ENCODE measurements at places on chromosomes 7 and 10.

- no peak for DNase-seq
Observed at GRCh38 chr10:63319231-63319630, 146.5 kb downstream of the JMJD1C start.

- DNase-seq, result no peak
Observed at GRCh38 chr10:129038522-129038921, 428.5 kb upstream of the MGMT start.

GRCh38 chr10:108789919-108790318 lies 1133.4 kb downstream of the XPNPEP1 start:
- no peak for DNase-seq

GRCh38 chr7:106890952-106891351 lies 25.9 kb downstream of the PIK3CG start:
- no peak for DNase-seq

- no peak for DNase-seq
Observed at GRCh38 chr10:78194050-78194449, 160.4 kb downstream of the RPS24 start.

- DNase-seq, result no peak
Observed at GRCh38 chr10:46554166-46554781, 2.2 kb downstream of the GPRIN2 start.

DNA sequence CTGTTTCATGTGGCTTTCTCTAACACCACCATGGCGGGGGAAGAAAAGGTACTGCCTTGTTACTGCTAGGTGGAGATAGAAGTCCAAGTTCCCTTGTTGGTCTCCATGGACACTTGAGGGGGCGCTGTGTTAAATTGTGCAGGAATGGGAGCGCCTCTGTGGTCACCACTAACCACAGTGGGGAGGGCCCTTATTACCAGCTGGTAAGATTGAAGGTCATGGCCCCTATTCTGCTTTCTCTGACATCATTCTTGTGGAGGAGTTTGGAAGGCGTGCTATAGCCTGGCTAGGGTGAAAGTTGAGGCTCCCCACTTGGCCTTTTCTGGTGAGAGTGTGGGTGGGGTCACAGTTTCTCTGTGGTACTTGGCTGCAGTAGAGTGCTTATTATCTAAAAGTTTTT lies 14.9 kb upstream of the MXI1 start:
- DNase-seq, result no peak

DNA sequence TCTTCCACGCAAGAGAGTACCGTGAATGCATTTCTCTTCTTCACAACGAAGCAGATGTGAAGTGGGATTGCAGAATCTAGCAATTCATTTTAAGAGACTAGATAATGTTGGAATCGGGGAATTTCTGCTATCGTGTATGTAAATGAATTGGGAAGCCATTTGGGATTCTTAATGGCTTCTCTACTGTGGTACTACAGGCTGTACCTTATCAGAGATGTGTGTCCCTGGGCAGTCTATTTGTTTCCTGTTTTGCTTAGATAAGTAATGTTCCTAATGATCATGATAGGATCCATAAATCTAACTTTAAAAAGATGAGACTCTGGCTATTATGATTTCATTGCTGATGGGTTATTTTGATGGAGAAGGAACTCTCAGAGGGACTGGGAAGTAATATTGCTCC lies 320.6 kb downstream of the REEP3 start:
- DNase-seq, result no peak

- no peak for DNase-seq
Observed at GRCh38 chr7:16492513-16493062, 27.1 kb upstream of the SOSTDC1 start.

GRCh38 chr10:93386631-93387369 lies 95.3 kb downstream of the MYOF start:
- no peak for DNase-seq

DNA sequence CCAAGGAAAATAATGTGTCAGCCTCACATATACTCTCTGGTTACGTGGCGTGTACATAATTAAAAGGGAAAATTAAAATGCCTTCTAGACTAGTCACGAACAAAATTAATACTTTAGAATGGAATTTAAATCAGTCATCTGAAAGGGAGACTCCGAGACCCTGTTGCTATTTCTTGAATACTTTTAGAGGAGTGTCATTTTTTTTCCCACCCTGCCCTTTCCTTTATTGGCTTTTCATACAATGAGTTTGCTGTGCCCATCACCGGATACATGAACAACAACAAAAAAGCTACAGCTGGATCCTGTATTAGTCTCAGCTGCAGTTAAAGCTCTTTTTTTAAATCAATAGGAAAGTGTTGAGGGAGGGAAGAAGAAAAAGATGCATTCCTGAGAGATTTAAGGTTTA lies 20.1 kb downstream of the CYTH3 start:
- DNase-seq, result no peak

GRCh38 chr10:132591166-132591971 lies 53.8 kb downstream of the INPP5A start:
- DNase-seq, result no peak

- DNase-seq, result no peak
Observed at GRCh38 chr10:14456870-14457266, 126.1 kb upstream of the FRMD4A start.

DNA sequence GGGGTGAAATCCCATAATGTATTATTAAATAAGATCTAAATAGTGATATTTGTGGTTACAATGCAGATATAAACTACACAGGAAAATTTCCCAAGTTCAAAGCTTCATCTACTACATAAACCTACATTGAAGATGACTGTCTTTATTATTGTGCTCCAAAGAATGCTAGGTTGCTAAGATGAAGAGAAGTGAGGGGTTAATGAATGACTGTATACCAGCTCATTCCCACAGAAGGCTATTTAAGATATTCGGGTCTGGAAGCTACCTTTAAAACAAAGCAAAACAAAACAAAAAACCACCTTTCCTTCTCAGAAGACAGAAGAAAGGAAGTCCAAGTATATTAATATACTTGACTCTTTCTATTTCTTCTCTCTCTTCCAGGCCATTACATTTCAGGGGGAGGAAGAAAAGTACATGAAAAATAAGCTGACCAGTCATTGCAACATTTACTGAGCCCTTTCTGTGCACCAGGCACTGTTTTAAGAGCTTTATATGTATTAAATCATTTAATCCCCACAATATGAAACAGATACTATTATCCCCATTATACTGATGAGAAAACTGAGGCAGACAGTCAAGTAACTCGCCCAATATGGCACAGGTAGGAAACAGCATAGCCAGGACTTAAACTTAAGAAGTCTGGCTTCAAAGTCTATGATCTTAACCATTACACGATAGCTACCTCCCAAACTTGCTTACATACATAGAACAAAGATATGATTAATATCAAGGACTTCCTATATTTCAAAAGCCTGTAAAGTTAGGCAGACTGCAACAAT lies 48.1 kb downstream of the TNPO3 start:
- DNase-seq, result no peak

- DNase-seq, result peak; percentile 33
Observed at GRCh38 chr10:78894841-78895195, 173.9 kb upstream of the ZMIZ1 start.

DNA sequence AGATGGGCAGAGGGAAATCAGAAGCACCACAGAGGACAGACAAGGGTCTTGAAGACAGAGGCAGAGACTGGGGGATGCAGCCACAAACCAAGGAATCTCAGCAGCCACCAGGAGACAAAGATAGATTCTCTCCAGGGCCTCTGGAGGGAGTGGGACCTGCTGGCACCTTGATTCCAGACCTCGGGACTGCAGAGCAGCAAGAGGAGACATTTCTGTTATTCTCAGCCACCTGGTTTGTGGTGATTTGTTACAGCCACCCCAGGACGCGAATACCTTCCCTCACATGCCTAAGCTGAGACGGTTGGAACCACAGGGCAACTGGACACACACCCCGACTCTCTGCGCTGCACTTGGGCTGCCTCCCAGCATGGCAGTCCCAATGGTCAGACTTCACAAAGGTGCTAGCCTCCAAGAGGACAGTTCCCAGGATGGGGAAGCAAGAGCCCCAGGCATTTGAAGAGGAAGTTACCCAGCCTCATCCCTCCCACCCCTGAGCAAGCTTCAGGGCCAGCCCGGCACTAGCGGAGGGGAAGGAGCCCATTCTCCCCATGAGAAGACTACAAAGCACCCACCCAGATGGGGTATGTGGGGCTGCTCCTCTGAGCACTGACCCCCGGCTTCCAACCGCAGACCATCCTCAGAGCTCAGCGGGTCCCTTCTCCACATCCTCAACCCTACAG lies 104.6 kb upstream of the INSIG1 start:
- DNase-seq, result no peak

DNA sequence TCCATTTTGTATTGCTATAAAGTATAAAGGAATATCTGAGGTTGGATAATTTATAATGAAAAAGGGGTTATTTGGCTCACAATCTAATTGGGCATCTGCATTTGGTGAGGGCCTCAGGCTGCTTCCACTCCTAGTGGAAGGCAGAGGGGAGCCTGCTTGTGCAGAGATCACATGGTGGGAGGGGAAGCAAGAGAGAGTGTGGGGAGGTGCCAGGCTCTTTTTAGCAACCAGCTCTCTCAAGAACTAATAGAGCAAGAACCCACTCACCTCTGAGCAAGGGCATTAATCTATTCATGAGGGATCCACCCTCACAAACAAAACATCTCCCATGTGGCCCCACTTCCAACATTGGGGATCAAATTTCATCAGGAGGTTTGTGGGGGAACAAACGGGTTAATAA lies 64.6 kb downstream of the OGDH start:
- no peak for DNase-seq

DNA sequence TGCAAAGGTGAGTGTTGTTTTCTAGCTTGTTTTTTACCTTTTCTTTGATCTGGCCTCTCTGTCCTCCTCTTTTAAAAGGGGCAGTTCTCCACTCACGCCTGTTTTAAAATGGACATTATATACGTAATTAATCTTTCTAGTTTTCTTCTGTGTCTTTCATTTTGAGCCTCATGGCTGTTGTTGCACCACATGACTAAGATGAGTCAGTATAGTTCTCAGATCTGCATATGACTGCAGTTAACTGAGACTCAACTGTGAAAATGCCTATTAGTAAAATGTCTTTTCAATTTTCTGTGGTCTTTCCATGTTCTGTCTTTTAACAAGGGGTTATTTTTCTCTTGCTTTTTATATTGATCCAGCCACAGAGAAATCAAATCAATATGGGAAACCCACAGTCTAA lies 296.1 kb downstream of the CDK14 start:
- no peak for DNase-seq

GRCh38 chr10:97332591-97333350 lies 1.8 kb downstream of the FRAT2 start:
- DNase-seq, result peak; percentile 48

GRCh38 chr7:151068069-151068773 lies 8.8 kb downstream of the SLC4A2 start:
- no peak for DNase-seq

DNA sequence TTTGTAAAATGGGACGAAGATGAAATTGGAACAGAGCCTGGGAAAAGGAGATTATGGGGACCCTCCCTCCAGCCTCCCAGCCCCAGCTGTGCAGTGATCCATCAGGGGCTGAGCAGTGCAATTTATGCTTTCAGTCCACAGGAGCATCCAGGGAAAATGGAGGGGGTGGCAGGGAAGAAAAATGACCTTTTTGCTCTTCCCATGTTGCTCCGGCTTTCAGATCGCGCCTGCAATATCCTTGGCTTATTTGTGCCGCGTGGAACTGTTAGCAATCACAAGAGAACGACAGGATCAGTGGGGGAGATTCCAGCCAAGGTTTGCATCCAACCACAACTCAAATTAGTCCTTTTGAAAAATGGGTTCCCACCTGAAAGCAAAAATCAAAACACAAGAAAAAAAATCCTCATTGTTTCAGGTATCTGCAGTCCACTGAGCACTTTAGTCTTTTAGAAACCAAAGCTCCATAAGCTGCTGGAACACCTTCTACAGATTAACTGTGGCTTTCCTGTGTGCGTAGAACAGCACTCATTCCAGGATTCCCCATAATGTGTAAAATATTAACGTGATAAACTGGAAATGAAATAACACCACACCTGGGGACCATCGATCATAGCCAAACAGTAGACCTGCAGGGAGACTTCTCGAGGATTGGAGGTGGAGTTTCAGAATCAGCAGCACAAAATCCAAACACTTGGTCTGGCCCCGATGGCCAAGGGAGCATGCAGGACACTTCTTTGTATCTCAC lies 30.7 kb upstream of the SFMBT2 start:
- DNase-seq, result no peak

DNA sequence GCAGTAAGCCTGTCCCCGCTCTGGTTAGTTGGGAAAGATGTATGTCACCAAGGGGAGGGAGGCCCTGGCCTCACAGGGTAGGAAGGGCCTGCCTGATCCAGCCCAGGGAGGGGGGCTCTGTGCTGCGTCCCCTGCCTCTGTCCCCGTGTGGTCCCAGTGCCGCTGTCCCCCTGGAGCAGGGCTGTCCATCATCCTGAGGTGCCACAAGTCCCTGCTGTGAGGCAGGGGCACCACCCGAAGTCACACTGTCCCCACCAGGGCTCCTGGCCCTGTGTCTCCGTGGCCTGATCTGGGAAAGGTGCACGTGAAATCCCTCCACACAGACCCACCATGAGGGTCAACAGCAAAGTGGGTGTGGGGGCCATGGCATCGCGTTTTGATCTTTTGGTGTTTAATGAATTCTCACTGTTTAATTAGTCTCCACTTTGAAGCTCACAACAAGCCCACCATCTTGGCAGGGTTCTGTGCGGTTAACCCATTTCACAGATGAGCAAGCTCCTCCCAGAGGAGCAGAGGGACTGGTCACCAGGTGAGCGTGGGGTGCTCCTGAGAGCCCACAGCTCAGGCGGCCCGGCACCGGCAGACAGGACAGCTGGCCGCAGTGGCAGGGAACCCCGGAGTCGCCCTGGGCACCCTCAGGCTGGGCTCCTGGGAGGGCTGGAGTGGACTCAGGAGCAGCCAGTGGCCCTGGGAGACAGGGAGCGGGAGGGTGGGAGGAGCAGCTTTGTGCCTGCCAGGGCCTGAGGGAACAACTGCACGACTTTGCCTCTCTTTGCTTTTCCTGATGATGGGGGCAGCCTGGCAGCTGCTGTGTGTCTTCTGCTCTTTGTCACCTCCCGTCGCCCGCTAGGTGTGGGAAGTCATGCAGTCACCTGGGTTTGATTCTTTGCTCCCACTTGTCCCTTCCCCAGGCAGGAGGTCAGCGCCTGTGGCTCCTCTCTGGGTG lies 12.0 kb upstream of the CRYGN start:
- no peak for DNase-seq

GRCh38 chr7:43572516-43573049 lies 10.3 kb upstream of the STK17A start:
- DNase-seq, result no peak

GRCh38 chr7:69801729-69802682 lies 203.7 kb downstream of the AUTS2 start:
- DNase-seq, result no peak

GRCh38 chr10:100625816-100626215 lies 90.1 kb downstream of the HIF1AN start:
- no peak for DNase-seq

GRCh38 chr7:31080763-31081162 lies 28.7 kb downstream of the ADCYAP1R1 start:
- no peak for DNase-seq
